ENCODE measurements at places on chromosomes 3 and 15. TPM values are rescaled to one million over a fixed set of nuclear protein-coding genes. Genes with fewer than 3 reads are reported as not detected.

Gene ASB14
- not detected for total RNA-seq

Gene THAP10
- 0.47 TPM for total RNA-seq

Gene OR5H1
- not detected for total RNA-seq

Gene TRH
- total RNA-seq, result not detected

Gene PRSS50
- total RNA-seq, result not detected

DNA sequence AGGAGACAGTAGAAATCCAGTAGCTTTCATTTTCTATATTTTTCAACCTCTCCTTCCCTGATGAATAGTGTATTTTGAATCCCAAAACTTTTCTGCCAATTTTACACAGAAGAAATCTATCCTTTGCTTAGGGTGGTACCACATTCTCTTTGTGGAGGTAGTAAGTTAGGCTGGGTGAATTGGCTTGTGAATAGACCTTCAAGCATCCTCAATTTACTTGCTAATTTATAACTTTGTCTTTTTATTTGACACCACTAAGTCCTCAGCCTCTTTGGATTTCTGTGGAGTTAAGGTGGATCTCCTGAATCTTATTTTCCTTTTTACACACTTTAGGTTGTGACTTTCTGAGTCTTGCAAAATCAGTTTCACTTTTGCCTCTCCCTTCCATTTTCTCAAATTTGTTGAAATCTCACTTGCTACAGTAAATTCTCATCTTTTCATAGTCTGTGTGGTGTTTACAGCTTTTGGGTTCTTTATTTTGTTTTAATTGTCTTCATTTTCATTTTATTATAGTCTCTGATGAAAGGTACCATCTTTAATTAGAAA, 5.7 kb upstream of the PLSCR1 start:
- peaks cover 82% of the 10 kb centered on the region for H3K4me1 ChIP-seq
- H3K27me3 ChIP-seq, result peaks cover 4% of the 10 kb centered on the region
- peaks cover 4% of the 10 kb centered on the region for H3K36me3 ChIP-seq
- peak overlapping the region; percentile 87 for H3K27ac ChIP-seq

DNA sequence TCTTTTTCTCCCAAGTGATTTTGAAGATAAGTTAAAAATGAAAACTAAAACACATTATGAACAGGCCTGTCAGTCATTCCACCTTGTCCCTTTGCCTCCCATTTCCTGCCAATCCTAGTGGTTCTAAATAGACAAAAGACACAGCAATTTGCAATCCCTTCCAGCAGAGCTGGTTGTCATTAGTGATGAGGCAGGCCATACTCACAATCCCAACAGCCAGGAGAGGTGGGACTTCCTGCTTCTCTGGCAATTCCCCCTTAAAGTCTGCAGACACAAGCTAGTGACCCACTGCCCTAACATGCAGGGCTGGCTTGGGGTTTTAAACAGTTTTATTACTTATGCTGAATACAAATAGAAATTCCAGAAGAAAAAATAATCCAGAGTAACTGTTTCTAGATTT, 38.4 kb upstream of the RBP1 start:
- no peaks in the 10 kb centered on the region for H3K36me3 ChIP-seq
- H3K4me3 ChIP-seq, result no peak overlapping the region
- no peaks in the 10 kb centered on the region for H3K27me3 ChIP-seq
- no peak overlapping the region for H3K27ac ChIP-seq
- no peaks in the 10 kb centered on the region for H3K4me1 ChIP-seq

DNA sequence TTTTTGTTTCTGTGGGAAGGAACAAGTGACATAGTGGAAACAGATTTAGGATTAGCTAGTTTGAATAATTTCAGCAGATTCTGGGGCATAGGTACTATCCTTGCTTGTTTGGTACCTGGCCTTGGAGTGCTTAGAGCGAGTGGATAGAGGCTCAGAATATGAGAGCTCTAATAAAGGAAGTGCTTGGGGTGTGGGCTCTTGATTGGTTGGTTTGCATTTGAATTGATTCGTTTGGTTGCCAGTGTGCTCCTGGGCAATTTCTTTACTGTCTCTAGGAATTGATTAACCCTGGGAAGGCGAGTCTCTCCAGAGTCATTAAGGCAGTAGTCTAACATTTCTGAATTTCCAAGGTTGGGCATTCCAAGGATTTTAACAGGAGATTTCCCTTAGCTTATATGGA, 98.0 kb downstream of the DTWD1 start:
- H3K4me1 ChIP-seq, result peaks cover 19% of the 10 kb centered on the region
- no peak overlapping the region for H3K27ac ChIP-seq
- DNase-seq, result no peak
- peaks cover 15% of the 10 kb centered on the region for H3K27me3 ChIP-seq
- peaks cover 13% of the 10 kb centered on the region for H3K36me3 ChIP-seq

- no peaks in the 10 kb centered on the region for H3K27me3 ChIP-seq
- no peak overlapping the region for H3K27ac ChIP-seq
- DNase-seq, result no peak
- no peaks in the 10 kb centered on the region for H3K4me1 ChIP-seq
These were observed 353.1 kb upstream of the BCHE start for GRCh38 chr3:166190360-166190759.
